ENCODE measurements at places on chromosomes 13 and 19.

DNA sequence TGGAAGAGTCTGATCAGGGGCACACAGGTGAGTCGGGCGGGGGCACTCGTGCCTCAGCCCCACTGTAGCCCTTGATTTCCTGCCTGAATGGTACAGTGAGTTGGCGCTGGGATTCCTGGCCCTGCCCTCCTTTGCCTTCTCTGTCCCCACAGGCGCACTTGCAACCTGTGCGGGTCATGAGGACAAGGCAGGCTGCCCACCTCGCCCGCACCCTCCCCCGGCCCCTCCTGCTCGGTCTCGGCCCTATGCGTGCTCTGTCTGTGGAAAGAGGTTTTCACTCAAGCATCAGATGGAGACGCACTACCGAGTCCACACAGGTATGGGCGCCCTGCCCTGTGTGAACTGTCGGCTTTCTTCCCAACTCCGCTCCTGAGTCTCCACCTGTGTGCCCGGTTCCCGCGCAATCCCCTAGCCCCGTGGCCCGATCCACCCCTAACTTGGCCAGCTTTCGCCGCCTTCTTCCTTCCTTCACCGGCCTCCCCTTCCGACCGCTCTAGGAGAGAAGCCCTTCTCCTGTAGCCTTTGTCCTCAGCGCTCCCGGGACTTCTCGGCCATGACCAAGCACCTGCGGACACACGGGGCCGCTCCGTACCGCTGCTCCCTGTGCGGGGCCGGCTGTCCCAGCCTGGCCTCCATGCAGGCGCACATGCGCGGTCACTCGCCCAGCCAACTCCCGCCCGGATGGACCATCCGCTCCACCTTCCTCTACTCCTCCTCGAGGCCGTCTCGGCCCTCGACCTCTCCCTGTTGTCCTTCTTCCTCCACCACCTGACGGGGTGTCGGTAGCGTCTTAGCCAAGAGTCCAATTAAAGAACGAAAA is 1.6 kb upstream of the KMT2B start:
- DNase-seq, result no peak

DNA sequence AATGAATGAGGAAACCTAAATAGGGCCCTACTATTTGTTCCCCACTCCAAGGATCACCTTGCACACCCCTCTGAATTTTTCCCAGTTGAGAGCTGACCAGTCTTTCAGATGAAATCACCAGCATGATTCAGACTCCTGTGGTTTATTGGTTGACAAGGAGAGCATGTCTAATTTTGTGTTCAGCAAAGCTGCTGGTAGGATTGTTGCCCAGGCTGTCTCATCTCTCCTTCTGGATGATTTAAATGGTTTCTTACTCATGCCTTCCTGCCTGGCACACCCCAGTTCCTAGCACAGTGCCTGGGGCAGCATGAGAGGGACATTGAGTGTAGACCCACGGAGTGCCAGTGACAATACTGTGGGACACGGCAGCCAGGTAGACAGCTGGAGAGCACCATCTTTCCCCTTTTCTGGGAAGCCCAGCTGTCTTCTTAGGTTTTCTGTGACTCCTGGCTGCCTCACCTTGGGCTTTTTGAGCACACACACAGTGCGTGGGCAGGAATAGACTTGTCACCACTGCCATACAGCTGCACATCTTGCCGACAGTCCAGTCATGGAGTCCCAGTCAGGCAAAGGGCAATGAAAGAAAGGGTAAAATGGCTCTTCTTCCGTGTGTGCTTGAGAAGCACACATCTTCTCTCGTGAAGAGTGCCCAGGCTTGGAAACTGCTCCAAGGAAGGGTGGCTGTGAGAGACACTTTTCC is 12.3 kb downstream of the FGF9 start:
- DNase-seq, result no peak

DNA sequence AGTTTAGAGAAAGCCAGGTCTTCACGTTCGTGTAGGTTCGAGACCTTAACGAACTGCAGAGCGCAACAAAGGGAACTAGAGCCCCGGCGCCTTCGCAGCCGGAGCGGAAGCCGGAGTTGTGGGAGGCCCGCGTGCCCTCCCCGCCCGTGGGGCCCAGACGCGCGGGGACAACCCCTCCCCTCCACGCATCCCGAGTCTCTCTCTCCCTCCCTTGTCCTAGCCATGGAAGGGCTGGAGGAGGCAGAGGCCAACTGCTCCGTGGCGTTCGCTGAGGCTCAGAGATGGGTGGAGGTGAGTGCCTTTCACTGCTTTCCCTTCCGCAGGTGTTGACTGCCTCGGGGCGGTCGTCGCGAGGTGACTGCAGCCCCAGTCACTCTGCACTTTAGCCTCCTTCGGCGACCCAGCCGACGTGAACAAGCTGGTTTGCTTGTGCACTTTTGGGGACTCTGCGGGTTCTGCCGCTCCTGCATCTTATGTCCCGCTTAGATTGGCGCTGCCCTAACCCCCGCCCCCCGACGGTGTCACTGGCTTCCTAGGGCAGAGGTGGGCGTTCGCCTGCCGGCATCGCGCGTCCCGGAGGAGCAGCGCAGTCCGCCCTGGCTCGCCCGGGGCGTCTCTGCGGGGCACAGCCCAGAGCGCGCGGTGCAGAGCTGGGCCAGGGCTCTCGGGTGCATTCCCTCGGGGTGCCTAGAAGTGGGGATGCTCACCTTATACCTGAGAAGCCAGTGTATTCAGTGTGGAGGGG is 478 bp downstream of the LMO7 start:
- no peak for DNase-seq

- no peak for DNase-seq
These were observed 15.6 kb upstream of the WASF3 start for GRCh38 chr13:26541678-26542568.

DNA sequence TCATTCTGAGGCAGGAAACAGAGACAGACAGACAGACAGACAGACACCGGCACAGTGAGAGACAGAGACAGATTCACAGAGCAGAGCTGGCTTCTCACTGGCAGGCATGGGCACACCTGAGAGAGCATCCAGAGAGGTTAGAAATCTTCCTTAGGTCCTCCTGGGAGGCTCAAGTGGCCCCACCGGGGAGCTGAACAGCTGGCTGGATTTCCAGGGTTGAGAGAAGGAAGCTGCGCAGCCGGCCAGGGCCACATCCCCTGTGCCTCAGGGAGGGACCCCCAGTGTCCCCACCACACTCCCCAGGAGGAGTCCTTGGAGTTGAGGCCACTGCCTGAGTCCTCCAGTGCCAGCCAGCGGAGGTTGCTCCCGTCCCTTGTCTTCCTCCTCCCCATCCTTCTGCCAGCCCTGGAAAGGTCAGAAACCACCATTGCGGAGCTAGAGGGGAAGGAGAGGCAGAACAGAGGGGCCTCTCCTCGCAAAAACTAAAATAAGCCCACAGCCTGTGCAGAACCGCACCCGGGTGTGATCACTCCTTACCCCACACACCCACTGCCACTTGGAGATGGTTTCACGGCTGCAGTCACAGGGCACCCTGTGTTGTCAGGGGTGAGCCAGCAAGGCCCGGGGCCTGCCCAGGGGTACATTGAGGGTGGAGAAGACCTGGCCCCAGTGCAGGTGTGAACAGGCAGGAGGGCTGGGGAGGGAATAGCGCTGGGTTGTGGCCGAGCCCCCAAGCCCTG is 4.2 kb downstream of the FFAR3 start:
- no peak for DNase-seq

DNA sequence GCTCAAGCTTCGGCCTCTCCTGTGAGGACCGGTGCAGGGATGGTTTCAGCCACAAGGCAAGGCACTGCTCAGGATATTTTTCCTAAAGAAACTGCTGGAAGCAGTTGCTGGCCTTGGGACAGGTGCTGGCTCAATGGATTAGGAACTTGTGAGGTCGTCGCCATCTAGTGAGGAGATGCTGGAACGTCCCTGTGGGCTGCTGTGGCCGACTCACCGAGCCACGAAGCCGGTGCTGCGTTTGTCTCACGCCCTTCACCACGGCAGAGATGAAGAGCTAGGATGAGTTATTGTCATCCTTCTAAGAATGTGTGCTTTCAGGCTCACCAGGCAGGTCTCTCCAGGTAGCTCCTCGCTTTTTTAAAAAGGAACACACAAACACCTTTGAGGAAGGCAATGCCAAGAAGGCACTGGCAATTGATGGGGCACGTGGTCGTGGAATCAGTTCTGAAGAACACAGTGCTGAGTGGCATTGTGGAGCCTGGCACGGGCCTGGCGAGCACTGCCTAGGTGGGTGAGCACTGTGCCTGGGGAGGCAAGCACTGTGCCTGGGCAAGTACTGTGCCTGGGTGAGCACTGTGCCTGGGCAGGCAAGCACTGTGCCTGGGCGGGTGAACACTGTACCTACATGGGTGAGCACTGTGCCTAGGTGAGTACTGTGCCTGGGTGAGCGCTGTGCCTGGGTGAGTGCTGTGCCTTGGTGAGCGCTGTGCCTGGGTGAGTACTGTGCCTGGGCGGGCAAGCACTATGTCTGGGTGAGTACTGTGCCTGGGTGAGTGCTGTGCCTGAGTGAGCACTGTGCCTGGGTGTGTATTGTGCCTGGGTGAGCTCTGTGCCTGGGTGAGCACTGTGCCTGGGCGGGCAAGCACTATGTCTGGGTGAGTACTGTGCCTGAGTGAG is 140.4 kb downstream of the TEX29 start:
- DNase-seq, result peak; percentile 6

- no peak for DNase-seq
These were observed 142.7 kb downstream of the USP12 start for GRCh38 chr13:27028683-27029480.

DNA sequence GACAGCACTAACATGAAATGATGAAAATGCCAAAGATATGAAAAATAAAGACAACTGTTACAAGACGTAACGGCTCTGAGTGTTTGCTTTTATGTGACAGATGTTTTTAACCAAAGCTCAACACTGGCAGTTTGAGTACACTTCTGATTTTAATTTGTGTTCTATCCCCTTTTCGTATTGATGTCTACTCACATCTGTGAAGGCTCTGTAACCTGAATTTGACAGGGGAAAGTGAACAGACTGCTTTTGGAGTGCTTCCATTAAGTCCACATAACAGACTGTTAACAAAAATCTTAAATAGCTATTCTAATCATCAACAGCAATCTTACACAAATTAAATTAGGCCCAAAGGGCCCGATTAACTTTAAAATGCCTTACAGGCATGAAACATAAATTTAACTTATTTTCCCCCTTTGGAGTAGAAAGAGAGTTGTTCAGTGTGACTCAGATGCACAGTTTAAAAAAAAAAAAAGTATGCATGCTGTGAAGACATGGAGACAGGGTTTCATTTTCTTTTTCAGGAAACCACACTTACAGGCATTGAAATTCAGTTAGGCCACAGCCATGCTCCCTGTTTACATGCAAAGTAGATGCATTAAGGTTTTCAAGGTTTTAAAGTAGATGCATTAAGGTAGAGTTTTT is 16.3 kb upstream of the RNASEH2B start:
- DNase-seq, result no peak

DNA sequence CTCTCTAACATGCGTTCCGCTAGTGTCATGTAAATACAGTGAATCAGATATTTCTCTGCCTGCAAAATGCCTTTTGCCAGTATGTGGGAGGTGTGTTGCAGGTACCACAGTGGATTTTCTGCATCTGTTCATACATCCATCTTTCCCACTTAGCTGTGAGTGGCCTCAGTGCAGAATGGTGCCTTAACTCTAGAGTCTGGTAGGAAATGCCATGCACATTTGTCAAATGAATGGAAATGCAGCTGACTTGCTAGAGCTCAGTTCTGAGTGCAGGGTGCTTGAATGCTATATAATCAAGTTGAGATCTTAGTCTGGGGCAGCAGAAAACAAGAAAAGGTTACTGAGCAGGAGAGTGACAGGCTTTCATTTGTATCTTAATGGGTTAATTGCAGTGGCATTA is 68.2 kb downstream of the LRCH1 start:
- DNase-seq, result no peak

- no peak for DNase-seq
These were observed 786.2 kb downstream of the PCDH9 start for GRCh38 chr13:66443926-66444325.

- DNase-seq, result no peak
These were observed 21.7 kb downstream of the IFT88 start for GRCh38 chr13:20588529-20589110.

- no peak for DNase-seq
These were observed 7.8 kb upstream of the SELENOV start for GRCh38 chr19:39506944-39507714.

- no peak for DNase-seq
These were observed 6.4 kb upstream of the DIRAS1 start for GRCh38 chr19:2727640-2727944.

All from left renal cortex interstitium (tissue), 4 donors.